ENCODE measurements at places on chromosomes 6 and 20.

DNA sequence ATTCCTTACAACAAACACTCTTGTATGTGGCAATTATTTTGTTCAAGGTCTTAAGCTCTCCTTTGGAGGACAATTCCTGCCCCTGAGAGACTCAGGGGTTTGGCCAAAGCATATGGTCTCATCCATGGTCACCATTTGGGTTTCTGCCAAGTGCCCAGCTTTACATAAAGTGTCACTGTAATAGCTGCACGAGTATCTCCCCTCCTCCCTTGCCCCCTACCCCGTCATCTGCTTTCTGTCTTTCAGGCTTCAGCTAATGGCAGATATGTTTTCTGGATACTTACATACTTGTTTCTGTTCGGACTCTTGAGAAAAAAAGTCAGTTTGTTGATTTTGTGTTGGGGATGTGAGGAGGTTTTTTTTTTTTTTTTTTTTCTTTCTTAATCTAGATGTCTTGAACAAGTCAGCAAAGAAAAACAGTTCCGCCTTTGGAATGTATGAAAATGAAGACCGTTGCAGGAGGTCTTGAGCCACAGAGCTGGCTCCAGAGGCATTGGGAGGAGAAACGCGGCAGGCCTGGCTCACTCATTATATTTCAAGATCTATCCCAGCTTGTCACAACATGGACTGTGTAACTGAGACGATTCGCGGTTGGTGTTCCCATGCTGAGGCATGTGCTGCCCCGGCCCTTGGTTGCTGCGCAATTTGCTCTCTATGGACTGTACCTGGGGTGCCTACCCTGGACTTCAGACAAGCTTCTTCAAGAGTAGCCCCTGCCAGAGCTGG lies 32.6 kb upstream of the STX16 start:
- DNase-seq, result no peak

GRCh38 chr20:34946661-34947060 lies 8.9 kb downstream of the GSS start:
- no peak for DNase-seq

- no peak for DNase-seq
Measured at GRCh38 chr6:55290736-55291135, 36.5 kb upstream of the GFRAL start.

GRCh38 chr6:33469661-33470060 lies 15.3 kb downstream of the ZBTB9 start:
- no peak for DNase-seq

- DNase-seq, result no peak
Measured at GRCh38 chr20:35290186-35290886, 1.9 kb downstream of the FAM83C start.

DNA sequence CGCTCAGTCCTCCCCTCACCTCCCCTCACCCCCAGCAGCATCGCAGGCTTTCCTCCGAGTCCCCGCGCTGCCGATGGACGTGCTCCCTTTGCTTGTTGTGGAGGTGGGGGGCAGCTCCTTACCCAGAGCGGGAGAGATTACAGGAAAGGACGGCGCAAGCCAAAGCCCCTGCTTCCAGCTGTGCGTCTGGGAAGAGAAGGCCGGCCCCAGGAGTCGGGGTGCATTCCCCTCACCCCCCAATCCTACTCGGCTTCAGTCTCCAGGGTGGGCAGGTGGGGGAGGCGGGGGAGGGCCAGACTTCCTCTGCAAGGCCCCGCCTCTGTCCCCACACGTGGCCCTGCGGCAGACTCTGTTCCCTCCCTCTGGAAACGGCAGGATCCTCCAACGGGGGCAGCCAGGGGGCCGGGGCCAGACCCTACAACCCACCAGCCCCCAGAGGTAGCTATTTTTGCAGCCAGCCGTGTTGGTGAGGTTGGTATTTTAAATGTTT lies 43.6 kb downstream of the NTSR1 start:
- DNase-seq, result peak; percentile 65

DNA sequence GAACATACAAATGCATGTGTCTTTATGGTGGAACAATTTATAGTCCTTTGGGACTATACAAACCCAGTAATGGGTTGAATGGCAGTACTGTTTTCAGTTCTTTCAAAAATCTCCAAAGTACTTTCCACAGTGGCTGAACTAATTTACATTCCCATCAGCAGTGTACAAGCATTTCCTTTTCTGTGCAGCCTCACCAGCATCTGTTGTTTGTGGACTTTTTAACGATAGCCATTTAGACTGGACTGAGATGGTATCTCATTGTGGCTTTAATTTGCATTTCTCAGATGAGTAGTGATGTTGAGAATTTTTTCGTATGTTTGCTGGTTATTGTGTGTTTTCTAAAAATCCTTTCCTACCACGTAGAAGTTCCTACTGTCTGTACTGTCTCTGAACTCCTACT lies 327.2 kb upstream of the ZFP64 start:
- DNase-seq, result no peak

DNA sequence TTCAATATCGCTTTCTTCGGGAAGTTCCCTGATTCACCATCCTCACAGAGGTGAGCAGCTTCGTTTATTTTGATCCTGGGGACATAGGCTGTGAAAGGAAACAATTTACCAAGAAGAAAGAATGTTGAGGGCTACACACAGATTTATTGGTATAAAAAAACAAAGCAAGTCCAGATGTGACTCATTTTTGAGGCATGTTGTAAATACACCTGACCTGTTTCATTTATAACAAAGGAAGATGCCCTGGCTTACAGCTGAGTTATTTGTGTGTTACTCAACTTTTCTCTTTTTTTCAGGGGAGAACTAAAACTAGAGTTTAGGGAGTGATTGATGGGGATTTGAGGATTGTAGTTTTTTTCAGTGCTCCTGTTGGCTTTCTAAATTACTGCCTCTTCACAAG lies 489.5 kb downstream of the CBLN4 start:
- DNase-seq, result no peak

GRCh38 chr20:32560989-32561830 lies 23.9 kb downstream of the NOL4L start:
- DNase-seq, result no peak

DNA sequence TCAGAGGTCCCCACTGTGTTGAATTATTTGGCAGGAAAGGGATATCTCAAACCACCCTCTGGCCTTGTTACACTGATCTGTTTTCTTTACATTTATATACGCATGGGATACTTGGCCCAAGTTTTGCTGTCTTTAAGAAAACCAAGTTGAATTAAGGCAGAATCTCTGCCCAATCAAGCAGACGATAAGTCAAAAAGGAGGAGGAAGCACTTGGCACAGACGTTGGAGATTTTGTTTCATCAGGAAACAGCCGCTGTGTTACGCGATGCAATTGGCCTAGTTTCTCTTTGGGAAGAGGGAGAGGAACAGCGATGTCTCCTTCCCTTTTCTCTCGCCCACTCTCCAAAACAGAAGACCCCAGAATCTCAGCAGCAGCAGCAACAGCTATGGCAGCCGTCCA lies 20.2 kb upstream of the NAA20 start:
- no peak for DNase-seq

DNA sequence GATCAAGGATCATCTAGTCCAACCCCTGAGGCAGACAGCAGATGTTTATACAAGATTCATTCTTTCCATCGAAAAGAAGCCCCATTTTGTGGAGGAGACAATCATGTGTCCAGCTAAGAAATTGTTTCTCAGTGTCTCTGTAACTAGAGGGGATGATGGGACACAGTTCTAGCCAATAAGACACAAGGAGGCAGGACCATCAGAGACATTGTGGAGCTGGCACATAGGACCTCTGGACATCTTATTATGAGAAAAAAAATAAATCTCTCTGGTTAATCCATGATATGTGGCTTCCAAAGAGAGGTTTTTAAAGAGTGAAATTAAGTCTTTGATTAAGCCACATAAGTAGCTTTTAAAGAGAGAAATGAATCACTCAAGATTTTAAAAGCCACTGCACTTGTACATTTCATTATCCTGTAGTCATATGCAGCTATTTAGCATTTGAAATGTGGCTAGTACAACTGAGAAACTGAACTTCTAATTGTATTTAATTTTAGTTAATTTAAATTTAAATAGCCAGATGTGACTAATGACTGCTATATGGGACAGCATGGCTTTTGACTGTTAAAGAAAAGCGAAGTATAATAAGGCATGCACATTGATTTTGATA lies 176.8 kb downstream of the TASP1 start:
- no peak for DNase-seq

- no peak for DNase-seq
Measured at GRCh38 chr6:105021399-105021798, 64.5 kb downstream of the LIN28B start.

GRCh38 chr6:105320765-105321164 lies 82.1 kb downstream of the PREP start:
- DNase-seq, result no peak

DNA sequence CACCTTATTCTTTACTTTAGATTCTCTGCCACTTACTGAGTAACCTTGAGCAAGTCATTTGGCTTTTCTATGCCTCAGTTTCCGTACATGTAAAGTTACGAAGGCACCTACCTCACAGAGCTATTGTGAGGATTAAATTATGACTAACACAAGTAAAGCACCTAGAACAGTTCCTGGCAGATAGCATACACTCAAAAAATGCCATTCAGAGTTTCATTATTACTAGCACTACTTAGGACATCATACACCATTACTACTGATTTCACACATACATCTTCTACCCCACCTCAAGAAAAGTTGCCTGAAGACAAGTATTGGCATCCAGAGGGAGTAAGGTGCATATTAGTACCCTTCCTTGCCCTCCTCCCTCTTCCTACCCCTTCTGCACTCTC lies 107.8 kb downstream of the OGFRL1 start:
- DNase-seq, result no peak

DNA sequence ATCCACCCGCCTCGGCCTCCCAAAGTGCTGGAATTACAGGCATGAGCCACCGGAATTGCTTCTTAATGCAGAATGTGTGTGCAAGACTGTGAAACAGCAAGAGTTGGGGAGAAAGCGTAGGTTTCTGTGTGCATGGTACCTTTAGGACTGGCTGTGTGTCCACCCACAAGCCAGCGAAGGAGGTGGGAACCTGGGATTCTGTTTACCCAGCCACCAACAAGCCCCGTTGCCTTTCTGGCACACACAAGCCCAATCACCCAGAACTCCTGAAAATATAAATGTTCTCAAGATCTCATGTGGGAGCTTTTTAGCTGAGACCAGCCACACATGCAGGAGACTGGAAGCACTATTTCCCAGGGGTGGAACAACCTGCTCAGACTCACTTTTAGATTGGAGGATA lies 4.9 kb upstream of the RNF24 start:
- no peak for DNase-seq

GRCh38 chr20:10984913-10985312 lies 311.1 kb upstream of the JAG1 start:
- no peak for DNase-seq

- DNase-seq, result no peak
Measured at GRCh38 chr6:108465098-108465495, 95.6 kb upstream of the FOXO3 start.

GRCh38 chr6:12266571-12266970 lies 23.6 kb upstream of the EDN1 start:
- no peak for DNase-seq

DNA sequence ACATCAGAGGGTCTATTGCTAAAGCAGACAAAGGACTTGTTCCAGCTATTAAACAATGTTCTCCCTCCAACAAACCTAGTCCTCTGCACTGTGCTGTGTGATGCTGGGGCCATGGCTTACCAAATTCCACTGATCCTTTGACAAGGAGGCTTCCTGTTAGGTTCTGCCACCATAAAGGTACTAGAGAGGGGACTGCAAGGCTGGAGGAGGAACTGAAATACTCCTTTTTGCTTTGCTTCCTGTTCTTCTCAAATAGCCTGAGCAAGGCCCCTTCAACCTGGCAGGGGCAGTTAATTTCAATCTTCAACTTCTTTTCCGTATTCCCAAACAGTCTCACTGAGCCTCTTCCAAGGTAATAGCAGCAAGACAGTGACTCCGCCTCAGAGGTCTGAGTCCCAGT lies 286.4 kb upstream of the IRAK1BP1 start:
- no peak for DNase-seq

- no peak for DNase-seq
Measured at GRCh38 chr20:58306421-58307261, 2.9 kb upstream of the RAB22A start.

DNA sequence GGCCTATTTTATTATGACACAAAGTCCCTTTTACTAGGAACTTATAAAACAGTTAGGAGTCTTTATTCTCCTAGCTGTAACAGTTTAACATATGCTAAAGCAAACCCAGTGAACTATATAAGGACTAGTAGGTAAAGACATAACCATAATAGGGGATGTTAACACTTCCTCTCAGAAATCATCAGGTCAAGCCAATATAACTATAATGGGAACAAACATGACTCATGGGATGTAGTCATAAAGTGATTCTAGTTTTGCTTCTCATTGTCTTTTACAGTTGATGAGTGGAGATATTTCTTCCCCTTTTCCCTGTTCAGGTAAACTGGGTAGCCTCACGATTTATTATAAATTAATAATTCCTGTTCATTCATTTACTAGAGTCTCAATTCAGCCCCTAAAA lies 9.7 kb downstream of the PTCHD4 start:
- no peak for DNase-seq

GRCh38 chr6:48389146-48390043 lies 278.4 kb upstream of the PTCHD4 start:
- DNase-seq, result peak; percentile 88

DNA sequence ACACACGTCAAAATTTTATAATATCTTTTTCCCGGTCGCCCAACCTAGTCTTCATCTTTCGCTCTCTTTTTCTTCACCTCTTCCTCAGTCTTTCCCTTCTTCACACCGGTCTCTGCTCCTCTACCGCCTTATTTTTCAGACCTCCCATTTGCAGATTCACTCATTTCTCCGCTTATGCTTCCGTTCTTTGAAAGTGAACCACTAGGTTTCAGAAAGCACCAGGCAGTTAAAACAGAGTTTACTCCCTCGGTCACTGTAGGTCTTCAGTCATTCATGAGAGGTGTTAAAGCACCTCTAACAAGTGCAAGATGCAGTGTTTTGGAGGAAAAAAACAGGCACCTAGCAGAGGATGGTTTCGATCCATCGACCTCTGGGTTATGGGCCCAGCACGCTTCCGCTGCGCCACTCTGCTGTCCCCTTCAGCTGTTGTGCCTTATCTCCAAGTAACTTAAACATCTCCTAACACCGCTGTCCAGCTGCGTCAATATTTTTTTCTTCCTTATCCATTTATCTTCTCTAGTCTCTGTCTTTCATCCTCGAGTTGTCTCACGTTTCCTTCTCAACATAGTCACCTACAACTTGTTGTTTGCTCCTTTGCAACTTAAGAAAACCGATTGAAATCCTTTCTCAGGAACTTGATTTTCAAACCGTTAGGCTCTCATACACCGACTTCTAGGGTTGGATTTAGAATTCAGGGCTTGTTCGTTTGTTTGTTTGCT lies 119.7 kb upstream of the ZNF184 start:
- no peak for DNase-seq

- peak; percentile 93 for DNase-seq
Measured at GRCh38 chr6:34196116-34196832, 40.4 kb upstream of the HMGA1 start.

GRCh38 chr6:135703007-135703406 lies 148.5 kb upstream of the PDE7B start:
- no peak for DNase-seq

DNA sequence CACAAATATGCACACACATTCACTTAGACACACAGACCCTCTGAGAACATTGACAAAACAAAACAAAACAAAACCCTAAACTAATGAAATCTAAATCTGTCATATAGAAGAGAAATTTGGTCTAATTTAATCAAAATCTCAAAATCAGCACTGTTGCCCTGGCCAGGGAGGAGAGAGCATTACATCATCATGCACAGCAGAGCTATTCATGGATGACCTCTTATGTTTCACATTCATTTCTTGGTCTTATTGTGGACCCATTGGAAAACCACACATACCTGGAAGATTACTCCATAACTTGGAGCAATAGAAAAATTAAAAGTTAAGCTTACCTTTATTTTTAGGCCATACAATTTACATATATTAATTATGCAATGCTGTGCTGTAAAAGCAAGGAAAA lies 1223.6 kb upstream of the GJE1 start:
- DNase-seq, result no peak

- DNase-seq, result no peak
Measured at GRCh38 chr6:107509506-107509905, 19.6 kb downstream of the SOBP start.
